ENCODE measurements at places on chromosomes 6 and 20.
A peak's percentile ranks its signal among the peaks of the same experiment; 100 is the strongest.

GRCh38 chr6:127446356-127446755 lies 12.8 kb downstream of the KIAA0408 start:
- no peak for DNase-seq

DNA sequence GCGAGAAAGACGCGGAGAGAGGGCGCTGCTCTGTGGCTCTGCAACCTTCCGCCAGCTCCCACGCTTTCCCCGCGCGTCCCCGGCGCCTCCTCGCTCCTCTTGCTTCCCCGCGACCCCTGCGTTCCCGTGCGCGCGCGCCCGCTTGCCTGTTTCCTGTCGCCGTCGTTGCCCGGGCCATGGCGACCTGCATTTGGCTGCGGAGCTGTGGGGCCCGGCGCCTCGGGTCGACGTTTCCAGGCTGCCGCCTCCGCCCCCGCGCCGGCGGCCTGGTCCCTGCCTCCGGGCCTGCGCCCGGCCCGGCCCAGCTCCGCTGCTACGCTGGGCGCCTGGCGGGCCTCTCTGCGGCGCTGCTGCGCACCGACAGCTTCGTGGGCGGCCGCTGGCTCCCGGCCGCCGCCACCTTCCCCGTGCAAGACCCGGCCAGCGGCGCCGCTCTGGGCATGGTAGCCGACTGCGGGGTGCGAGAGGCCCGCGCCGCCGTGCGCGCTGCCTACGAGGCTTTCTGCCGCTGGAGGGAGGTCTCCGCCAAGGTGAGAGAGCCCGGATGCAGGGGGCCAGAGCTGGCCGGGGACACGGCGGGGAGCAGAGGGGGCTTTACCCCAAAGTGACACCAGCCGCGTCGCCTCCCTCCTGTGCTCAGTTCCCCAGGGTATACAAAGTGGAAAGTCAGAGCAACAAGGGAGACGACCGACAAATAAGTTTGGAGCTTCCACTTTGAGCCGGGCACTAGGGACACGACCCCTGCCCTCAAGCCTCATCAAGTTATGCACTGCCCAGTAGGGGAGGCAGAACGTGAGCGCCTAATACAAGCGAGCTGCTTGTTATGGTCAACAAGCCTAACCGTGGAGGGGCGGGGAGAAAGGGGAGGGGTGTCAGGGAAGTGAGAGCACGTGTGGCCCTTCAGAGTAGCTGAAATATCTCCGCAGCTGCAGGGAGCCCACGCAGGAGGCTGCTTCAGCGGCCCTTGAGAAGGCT lies at the start of gene ALDH5A1:
ALDH5A1 (plus strand) TSS at position 149 of the 975 bp plus-strand sequence; CDS start at position 177, 28 bp downstream.
- DNase-seq, result peak; percentile 73

DNA sequence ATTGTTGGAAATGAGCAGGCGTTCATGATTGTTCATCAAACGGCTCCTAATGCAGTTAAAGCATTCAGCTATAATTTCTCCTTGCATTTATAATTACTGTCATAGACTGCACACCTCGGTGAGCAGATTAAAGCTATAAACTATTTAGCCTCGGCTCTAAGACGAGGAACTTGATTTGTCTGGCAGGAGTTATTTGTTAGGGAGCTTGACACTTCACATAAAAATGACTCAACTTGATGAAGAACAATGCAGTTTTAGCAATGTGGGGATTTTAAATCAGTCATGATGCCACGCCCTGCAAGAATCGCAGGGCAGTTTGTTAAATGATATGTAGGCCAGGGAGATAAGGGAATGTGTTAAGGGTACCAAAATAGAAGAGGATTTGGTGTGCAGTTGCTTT lies 290.2 kb downstream of the TSHZ2 start:
- DNase-seq, result no peak

DNA sequence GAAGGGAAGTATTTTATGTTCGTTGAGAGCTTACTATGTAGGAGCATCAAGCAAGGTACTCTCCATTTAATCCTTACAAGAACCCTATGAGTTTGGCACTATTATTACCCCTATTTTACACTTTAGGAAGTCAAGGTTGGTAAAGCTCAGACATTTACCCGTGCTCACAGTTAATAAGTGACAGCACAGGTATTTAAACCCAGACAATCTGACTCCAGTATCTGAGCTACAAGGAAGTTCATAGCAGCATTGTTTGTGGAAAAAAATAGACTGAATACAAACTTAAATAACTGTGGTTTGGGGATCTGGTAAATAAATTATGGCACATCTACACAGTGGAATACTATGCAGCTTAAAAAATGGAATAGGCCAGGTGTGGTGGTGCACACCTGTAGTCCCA lies 21.2 kb upstream of the GMNN start:
- no peak for DNase-seq

DNA sequence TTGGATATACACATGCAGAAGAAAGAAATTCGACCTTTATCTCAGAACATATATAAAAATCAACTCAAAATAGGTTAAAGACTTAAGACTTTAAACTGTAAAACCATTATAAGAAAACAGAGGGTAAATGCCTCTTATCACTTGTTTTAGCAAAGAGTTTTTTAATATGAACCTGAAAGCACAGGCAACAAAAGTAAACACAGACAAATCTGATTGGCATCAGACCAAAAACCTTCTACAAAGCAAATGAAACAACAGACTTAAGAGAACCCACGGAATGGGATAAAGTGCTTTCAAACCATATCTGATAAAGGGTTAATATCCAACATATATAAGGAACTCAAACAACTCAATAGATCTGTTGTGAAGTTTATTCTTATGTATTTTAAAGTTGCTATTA lies 309.9 kb upstream of the OPRM1 start:
- no peak for DNase-seq

GRCh38 chr6:134352786-134353480 lies 35.0 kb upstream of the SGK1 start:
- DNase-seq, result no peak

- peak; percentile 17 for DNase-seq
These were observed 175.6 kb upstream of the PDE7B start for GRCh38 chr6:135675862-135676261.

DNA sequence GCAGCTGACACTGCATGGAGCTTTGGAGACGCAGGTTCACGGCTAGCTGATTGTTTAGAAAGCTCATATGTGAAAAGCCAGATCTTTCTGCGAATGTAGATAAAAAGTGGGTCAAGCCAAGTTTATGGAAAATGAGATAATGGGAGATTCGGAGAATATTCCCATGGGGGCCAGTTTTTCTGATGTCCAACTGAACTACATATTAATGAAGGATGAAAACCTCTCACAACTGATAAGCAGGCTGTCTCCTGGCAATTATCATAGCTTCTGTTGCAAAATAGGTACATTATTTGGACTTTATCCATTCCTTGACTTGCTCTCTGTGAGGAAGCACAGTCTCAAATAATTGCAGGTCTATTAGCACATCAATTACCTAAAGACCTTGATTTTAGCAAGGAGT lies 21.1 kb downstream of the HDGFL1 start:
- DNase-seq, result no peak

- no peak for DNase-seq
These were observed 125.8 kb downstream of the NFATC2 start for GRCh38 chr20:51416532-51417249.

DNA sequence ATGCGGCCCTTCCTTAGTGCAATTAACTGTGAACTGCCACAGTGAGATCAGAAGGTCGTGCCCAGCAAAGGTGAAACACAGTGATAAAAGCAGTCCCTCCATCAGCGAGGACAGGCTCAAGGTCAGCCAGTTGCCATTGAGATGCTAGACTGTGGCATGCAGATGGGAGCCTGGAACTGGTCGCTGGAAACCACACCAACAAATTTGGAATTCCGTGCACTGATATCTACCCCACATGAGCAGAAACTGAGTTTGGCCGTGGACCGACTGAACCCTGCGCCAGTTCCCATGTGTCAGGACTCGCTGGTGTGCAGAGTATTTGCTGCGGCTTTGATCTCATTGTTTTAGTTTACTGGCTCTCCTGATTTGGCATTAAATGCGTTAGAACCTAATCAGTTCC lies 125.6 kb upstream of the QKI start:
- no peak for DNase-seq

DNA sequence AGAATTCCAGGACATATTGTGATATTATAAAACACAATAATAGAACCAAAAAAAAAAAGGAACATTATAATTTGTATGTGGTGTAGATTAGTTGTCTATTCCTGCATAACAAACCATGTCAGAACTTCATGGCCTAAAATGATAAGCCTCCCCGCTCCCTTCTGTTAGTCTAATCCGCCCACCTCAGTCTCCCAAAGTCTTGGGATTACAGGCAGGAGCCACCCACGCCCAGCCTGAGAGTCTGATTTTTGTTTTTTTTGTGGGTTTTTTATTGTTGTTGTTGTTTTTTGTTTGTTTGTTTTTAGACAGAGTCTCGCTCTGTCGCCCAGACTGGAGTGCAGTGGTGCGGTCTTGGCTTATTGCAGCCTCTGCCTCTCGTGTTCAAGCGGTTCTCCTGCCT lies 61.1 kb upstream of the C20orf144 start:
- no peak for DNase-seq

DNA sequence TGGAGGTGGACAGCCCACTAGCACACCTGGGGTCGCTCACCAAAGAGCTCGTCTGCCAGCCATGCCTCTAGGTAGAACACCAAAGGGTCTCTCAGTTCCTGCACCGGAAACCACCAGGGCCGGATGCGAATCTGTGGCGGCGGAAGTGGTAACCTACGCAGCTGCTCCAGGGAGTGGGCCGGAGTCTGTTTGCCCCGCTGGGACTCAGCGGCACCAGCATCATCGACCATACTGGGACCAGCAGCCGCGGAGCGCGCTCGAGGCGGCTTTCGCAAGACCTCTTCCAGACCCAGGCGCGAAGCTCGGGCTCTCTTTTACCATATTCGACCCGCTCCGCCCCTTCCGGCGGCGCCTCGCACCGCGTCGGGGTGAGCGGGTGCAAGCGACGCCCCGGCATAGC lies at the start of gene OOEP:
OOEP (minus strand) TSS at position 335 of the 400 bp plus-strand sequence; CDS start at position 230, 105 bp downstream.
- DNase-seq, result no peak

- no peak for DNase-seq
These were observed 111.2 kb downstream of the CDK19 start for GRCh38 chr6:110703906-110704594.

DNA sequence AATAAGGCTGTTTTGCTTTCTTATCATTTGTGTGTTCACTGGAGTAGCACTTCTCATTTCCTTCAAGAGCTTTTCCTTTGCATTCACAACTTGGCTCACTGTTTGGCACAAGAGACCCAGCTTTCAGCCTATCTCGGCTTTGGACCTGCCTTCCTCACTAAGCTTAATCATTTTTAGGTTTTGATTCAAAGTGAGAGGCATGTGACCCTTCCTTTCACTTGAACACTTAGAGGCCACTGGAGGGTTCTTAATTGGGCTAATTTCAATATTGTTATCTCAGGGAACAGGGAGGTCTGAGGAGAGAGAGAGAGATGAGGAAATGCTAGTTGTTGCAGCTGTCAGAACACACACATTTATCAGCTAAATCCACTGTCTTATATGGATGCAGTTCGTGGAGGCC lies 82.9 kb upstream of the SCAF8 start:
- DNase-seq, result no peak

DNA sequence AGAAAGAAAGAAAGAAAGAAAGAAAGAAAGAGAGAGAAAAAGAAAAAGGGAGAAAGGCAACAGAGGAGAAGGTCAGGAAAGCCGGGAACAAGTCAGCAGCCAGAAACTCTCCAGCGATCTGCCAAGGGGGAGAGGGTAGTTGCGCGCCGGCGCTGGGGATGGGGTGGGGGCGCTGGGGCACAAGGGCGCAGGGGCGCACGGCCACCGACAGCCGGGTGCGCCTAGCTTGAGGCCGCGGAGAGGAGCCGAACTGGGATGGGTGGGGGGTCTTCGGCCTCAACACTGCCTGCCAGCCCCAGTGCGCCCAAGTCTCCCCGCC lies 533 bp upstream of the RSPO3 start:
- DNase-seq, result no peak

- DNase-seq, result no peak
These were observed 668.7 kb upstream of the SLC35B3 start for GRCh38 chr6:9103876-9104521.

DNA sequence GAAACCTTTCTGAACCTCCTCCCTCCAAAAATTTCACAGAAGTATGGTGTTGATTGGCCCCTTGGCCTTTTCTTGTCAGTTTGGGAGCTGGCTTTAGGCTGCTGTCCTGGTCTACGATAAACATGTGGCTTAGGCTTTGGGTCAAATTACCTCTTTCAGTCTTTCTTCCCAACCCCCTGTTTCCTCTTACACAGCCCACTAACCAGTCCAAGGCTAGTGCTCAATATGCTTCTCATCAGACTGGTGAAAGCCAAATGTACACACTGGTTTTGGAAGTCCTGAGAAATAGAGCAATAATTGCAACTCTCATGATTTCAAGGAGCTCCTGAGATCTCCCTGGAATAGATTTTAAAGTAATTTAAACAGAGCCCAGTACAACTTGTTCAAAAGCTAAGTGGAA lies 933.7 kb upstream of the GJE1 start:
- no peak for DNase-seq

DNA sequence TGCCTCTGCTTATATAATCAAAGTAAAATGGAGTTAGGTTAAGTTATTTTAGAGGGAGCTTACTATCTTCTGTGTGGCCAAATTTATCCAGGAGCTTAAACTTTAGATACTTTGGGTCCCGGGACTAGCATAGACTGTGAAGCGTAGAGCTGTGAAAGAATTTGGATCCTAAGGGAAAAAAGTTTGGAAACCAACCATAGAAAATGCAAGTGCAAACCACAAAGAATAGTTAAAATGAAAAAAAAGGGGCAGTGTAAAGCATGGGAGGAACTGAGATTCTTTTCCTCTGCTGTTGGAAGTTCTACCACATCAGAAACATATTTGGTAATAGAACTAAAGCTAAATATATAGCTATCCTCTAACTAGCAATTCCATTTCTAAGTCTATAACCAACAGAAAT lies 232.2 kb upstream of the FLRT3 start:
- no peak for DNase-seq

- DNase-seq, result no peak
These were observed 7.6 kb upstream of the BMP5 start for GRCh38 chr6:55882718-55883569.

DNA sequence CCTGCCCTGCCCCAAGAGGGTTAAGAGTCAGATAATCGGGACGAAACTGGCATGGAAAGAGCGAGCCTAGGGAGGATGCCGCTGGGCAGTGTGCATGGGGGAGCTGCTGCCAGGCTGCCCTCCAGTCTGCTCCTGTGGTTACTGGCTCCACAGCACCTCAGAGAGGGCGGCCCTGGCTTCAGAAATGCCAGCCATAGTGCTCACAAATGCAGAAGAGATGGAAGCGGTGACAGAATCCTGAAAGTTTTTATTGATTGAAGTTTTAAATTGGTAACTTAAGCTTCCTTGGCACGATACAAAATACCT lies 57.9 kb downstream of the VAPB start:
- no peak for DNase-seq

DNA sequence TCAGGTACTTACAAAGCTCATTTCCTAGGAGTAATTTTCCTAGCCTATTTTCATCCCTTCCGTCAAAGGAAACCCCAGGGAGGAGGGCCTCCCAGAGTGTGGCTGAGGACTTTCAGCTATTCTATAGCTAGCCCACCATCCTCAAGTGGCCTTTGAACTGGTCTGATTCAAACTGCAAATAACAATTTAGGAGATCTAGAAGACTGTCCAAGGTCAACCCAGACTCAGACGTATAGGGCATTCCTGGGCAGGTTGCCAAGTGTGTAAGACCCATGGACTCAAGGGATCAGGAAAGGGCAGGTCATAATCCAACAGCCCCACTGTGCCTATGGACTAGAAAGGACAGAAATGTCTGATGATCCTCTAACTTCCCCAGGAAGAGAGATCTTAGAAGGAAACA lies 2.1 kb upstream of the RRAGD start:
- no peak for DNase-seq
